ENCODE measurements at places on chromosomes 1 and 21. TPM values are rescaled to one million over a fixed set of nuclear protein-coding genes. Genes with fewer than 3 reads are reported as not detected.
A peak's percentile ranks its signal among the peaks of the same experiment; 100 is the strongest.

Gene DLGAP3
- polyA plus RNA-seq = 0.15 TPM

Gene UBXN10
- 4.5 TPM for polyA plus RNA-seq

Gene KLHDC9
- polyA plus RNA-seq = 8.0 TPM

DNA sequence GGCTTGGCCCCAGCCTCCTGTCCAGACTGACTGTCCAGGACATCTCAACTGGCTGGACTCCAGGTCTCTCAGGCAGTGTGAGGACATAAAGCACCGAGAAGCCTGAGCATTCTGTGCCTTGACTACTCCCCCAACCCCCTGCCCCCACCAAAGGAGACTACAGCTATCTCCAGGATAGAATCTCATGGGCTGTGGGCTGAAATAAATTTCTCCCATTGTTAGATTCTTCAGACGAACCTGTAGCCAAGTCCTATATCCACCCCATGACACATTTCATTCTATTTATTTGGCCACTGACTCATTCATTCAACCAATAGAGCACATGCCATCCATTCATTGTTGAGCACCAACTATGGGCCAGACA, 11.4 kb downstream of the VWA5B1 start:
- no peak for DNase-seq

GRCh38 chr1:177984136-177984525, 14.3 kb upstream of the SEC16B start:
- peak; percentile 58 for DNase-seq

Gene S100A14
- polyA plus RNA-seq = 133 TPM

DNA sequence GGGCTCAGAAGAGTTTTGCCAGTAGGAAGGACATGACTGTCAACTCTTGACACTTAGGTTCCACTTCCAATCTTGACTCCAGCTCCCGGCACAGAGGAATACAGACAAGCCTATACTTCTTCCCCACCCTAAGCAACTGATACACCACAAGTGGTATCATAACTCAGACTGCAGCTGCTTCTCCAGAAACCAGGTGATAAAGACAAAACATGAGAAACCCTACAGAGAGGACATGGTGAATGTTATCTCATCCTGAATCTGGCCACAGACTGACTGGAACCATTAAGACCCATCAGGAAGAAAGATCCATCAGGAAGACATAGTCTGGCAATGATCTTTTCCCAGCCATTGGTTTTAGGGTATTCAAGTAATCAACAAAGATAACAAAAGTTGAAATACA, 13.8 kb downstream of the PAXBP1 start:
- DNase-seq = no peak

Gene AIM2
- 0.26 TPM for polyA plus RNA-seq

DNA sequence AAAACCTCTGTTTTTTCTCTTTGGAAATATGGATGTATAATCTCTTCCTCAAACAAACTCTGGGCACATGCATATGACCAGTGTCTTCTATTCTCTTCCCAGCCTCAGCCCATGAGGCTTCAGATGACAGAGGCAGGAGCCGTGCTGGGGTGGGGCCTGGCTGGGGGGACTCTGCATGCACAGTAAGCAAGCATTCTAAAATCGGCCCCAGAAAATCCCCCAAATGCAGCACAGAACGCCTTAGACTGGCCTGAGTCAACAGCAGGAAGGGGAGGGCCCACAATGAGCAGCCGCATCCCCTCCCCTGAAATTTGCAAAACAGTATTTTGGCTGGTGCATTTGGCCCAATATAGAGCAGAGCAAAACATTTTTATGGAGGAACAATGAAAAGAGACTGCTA, 47.8 kb downstream of the ITPKB start:
- no peak for DNase-seq

DNA sequence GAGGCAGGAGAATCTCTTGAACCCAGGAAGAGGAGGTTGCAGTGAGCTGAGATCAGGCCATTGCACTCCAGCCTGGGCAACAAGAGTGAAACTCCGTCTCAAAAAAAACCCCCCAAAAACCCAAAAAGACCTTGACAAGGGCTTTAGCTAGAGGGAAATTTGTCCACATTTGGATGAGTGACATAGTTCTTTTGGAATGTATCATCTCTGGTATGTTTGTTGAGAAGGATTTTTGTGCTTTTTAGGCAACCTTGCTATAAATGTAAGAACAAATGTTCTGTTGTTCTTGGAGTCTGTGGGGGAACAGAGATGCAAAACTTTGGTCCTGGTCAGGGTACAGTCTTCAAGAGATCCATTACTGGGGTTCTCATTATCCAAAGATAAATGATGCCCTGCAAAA, 28.9 kb downstream of the INAVA start:
- DNase-seq = no peak

GRCh38 chr1:172117800-172118199, 276.5 kb downstream of the DNM3 start:
- DNase-seq = no peak

DNA sequence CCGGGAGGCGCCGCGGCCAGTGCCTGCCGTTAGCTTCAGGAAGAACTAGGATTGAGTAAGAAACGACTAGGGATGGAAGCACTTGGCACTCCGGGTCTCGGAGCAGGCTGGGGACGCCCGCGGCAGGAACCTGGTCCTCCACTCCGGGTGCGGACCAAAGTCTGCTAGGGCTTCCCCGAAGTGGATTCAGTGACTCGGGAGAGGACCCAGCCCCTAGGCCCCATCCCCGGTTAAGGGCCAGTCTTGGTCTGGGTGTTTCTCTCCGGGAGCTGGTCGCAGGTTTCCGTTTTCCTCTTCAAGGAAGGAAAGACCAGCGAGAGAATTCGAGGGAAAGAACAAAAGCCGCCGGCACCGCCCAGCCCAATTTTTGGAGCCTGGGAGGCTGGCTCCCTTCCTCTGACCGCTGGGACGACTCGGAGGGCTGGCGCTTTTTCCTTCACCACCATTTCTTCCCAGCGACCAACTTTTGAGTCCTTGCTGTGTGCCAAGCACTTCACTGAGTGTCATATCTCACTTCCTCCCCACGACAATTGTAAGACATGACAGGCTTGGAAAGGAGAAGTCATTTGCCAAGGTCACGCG, 16.8 kb upstream of the STMN1 start:
- no peak for DNase-seq

GRCh38 chr1:89904219-89904980, 83.6 kb downstream of the LRRC8D start:
- no peak for DNase-seq

- DNase-seq = no peak
Observed at GRCh38 chr1:21590126-21590880, 78.9 kb downstream of the RAP1GAP start.

DNA sequence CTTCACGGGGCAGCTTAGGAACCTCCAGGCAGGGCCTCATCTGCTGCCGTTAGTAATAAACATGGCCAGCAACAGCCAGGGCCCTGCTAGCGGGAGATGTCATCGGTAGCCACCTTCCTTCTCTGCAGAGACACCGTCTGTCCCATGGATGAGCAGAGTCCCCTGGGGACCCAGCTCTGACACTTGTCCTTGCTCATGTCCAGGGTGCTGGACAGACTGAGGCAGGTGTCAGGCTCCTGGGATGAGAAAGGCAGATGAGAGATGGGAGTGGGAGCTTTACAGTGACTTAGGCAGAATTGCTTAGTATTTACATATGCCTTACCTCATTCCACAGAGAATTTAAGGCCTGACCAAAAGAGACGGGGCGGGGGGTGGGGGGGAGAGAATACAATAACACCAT, 25.0 kb downstream of the CAPN2 start:
- no peak for DNase-seq

DNA sequence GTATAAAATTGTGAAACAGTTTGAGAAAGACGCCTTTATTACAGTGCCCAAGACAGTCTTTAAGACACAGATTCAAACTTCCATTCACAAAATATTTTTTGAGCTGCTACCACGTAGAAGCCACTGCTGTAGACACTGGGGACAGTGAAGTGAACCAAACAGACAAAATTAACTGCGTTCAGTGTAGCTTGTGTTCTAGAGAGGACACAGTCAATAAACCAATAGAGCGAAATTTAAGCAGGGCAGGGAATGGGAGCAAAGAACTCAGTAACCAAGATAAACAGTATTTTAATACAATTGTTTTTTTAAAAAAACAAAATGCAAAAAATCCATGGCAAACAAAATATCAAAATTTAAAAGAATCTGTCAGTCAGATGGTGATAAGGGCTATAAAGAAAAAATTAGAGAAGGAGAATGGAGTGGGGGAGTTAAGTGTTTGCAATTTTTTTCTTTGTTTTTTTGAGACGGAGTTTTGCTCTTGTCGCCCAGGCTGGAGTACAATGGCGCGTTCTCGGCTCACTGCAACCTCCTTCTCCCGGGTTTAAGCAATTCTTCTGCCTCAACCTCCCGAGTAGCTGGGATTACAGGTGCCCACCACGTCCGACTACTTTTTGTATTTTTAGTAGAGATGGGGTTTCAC, 719 bp upstream of the PARS2 start:
- DNase-seq = no peak

Gene DMRTA2
- not detected for polyA plus RNA-seq

GRCh38 chr1:99227056-99227897, 37.0 kb upstream of the PLPPR4 start:
- peak; percentile 68 for DNase-seq

DNA sequence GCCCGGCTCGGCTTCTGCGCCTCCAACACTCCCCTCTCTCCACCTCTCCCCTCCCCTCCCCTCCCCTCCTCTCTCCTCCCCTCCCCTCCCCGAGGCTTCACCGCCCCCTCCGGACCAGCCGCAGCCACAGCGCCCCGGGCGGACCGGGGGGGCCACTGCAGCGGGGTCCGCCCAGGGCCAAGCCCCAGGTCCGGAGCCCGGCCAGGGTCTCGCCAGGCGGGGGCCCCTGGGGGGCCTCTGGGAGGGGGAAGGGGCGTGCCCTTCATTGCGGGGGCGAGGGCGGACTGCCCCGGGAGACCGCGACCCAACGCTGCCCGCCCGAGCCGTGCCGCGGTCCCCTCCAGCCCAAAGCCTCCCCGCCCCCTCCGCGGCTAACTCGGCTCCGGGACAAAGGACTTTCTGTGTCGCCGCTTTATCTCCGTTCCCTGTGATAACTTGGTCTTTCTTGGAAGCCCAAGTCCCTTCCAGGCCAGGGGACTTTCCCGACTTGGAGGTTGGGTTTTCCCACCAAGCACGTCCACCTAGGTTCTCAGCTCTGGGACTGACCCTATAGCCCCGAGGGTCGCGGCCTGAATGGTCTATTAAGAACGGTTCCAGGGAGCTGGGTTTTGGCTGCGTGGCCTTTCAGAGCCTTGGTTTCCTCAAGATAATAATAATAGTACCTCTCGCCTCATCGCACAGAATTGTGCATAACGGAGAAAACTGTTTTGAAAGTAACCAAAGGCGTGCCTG, at the start of gene UBQLN4:
Gene UBQLN4 (minus strand): TSS at position 31 of the 732 bp plus-strand sequence. CDS start 97 bp downstream, outside the sequence.
- peak; percentile 88 for DNase-seq

GRCh38 chr1:234645474-234645953, 35.5 kb upstream of the IRF2BP2 start:
- no peak for DNase-seq

DNA sequence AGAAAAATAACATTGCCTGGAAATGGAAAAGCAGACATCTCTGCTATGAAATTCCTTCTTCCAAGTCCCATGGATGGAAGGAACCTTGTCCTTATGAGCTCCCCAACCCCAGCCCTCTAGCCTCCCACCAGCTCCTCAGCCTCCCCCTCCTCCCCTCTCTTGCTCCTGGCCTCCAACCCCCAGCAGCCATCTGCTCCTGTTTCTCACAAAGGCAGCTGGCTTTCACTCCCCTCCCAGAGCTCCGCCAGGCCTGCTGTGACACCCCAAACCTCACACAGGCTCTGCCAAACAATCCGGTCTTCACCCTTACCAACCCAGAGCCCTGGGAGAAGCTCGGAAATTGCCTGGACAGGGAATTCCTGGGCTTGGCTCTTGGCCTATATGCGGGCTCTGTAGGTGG, 69.2 kb downstream of the KLHDC7A start:
- no peak for DNase-seq

Gene TRAF5
- 30.9 TPM for polyA plus RNA-seq

Gene SLC9C2
- 0.48 TPM for polyA plus RNA-seq

- DNase-seq = no peak
Observed at GRCh38 chr1:162141281-162142054, 72.0 kb downstream of the NOS1AP start.

DNA sequence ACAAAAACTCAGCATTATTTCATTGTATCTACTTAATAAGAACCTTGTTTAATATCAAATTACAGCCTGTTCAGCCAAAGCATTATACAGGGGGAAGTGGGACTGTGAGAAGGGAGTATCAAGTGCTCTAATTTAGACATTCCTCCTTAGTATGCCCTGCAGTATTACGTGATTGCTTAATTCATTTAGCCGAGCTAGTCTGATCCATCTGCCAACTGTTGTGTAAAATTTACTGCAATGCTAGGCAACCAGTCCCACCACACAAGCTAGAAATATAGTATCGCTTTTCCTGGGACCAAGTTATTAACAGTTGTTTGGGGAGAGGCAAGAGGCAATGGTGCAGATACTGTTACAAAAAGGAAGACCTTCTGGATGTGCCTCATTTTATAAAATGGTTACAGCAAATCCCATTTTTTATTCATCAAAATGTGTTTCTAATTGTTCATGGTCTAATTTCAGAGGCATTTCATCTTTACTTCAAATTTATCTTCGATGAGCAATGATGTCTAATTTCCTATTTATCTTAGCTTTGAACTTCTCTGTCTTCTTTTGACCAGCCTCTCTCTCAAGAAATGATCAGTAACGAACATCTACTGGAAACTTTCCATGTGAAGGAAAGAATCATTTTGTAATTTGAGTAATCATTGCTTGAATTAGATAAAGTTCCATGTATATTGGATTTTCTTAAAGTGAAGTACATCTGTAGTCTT, 283.3 kb downstream of the DUSP10 start:
- peak; percentile 87 for DNase-seq

GRCh38 chr1:4718071-4718470, 63.7 kb downstream of the AJAP1 start:
- DNase-seq = no peak

DNA sequence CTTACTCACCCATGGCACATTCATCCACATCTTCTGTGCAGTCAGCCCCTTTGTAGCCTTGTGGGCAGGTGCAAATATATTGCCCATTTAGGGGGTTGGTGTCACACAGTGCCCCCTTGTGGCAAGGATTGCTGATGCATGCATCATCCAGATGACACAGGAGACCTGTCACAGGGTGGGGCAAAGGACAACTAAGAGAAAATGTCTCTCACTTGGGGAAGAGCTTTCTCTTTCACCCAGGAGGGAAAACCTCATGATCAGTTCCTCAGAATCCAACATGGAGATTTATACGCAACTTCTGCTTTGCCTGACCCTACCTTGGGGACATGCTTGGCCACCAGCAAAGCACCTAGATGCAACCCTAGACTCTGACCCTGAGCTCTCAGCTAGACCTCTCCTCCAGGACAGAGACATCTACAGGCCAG, 71.8 kb upstream of the ADAM30 start:
- DNase-seq = no peak

Gene LRRN2
- polyA plus RNA-seq = 1.9 TPM

DNA sequence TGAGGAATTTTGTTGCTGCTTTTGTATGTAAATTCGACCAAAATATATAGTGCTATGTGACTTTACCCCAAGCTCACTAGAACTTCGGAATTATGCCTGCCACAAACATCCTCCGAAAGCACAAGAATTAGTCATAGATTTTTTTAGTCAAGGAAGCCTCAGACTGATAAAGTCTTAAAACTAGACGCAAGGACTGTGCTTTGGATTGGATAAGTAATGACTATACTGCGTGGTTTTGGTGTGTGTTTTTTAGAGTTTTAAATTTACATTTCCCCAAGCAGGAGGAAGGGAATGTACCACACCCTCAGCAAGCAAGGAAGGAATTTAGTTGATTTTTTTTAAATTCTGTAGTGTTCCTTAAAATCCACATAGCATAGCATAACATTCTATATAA, 10.3 kb downstream of the WLS start:
- no peak for DNase-seq
